Caki2 (cell line): ENCODE measurements at places on chromosomes 5 and 9. TPM values are rescaled to one million over a fixed set of nuclear protein-coding genes. Genes with fewer than 3 reads are reported as not detected.

The ZNF366 gene
- not detected in 2 replicates for total RNA-seq

GRCh38 chr9:34126207-34127034 lies at the start of gene DCAF12:
Gene DCAF12, minus strand, starts transcription at chr9:34126698. Its CDS starts 267 bp downstream, at chr9:34126431.
- DNase-seq: peak; percentile 86

DNA sequence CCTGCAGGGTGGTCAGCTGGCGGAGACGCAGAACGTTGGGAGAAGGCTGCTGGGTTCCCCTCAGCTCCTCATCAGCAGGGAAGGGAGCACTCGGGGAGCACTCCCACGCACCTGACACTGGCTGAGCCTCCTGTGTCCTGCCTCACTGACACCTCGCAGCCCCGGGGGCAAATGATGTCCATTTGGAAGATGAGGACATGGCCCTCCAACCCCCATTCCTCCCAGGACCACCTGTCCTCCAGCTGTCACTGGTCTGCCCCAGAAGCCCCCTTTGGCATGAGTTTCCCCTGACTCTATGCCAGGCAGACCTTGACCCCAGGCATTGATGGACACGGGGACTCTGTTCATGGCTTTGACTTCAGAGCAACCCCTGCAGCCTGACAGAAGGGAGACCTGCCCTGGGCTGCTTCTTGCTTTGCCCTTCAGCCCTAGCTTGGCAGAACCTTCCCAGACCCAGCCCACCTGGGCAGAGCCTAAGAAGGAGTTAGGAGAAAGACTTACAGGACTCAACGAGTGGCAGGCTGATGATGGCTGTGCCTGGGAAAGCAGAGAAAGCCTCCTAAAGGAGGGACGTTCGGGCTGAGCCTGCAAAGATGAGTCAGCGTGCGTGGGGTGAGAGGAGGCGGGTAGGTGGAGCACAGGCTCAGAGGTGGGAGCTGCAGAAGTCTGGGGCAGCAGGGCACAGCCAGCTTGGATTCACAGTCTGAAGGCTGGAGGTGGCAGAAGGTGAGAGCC lies 90.6 kb downstream of the LMX1B start:
- peak; percentile 69 for DNase-seq

The ANKRD18B gene
- total RNA-seq: 0.58 and 3.5 TPM in 2 replicates

The WNK2 gene
- total RNA-seq: 0.14 TPM in 1 of 2 replicates, not detected in the other

DNA sequence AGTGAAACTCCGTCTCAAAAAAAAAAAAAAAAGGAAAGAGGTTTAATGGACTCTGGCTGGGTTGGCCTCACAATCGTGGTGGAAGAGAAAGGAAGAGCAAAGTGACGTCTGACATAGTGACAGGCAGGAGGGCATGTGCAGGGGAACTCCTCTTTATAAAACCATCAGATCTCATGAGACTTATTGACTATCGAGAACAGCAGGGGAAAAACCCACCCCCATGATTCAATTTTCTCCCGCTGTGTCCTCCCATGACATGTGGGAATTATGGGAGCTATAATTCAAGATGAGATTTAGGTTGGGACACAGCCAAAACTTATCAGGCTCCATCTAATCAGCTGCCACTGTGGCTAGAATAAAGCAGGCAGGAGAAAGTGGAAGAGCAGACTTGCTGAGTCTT lies 610.4 kb upstream of the NUDT12 start:
- no peak for DNase-seq

DNA sequence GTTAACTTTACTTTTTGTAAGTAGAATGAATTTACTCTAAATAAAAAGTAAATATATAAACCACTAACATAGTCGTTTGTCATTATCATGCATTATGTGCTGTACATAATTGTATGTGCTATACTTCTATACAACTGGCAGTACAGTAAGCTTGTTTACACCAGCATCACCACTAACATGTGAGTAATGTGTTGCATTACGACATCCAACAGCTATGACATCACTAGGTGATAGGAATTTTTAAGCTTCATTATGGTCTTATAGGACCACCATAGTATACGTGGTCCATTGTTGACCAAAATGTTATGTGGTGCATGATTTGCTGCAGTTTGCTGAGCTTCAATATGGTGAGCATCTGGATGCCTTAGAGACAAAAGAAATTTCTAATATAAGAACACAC lies 819.1 kb upstream of the GRAMD2B start:
- no peak for DNase-seq

The C5orf46 gene
- total RNA-seq: not detected in 2 replicates

The TRIM14 gene
- total RNA-seq: 5.7 and 14.6 TPM in 2 replicates

The LECT2 gene
- total RNA-seq: not detected in 2 replicates

- peak; percentile 30 for DNase-seq
These were observed 57.4 kb downstream of the CFAP95 start for GRCh38 chr9:69877852-69878514.

GRCh38 chr5:1762883-1763547 lies 36.6 kb downstream of the MRPL36 start:
- no peak for DNase-seq

- no peak for DNase-seq
These were observed 1187.8 kb downstream of the CDH9 start for GRCh38 chr5:25850581-25850980.

GRCh38 chr9:18921366-18922075 lies 111.5 kb downstream of the SAXO1 start:
- no peak for DNase-seq

GRCh38 chr9:128106181-128106939 lies 21.2 kb downstream of the PTGES2 start:
- DNase-seq: no peak

The QSOX2 gene
- 16.4 and 39.3 TPM in 2 replicates for total RNA-seq

DNA sequence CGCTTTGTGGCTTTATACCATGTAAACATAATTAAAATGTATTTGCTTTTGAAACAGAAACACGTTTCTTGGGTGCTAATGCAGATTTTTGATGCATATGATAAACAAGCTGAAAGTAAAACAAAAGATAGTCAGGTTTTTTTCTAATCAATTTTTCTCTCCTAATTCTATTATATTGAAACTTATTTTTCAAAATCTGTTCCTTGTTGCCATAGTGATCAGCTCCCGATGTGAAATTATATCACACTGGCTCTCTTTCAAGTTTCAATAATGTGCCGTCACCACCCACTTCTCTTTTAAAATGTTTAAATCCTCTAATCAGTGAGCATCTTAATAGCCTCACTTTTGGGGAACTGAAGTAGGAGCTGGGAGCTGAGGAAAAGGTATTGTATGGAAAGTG lies 36.4 kb upstream of the DAPK1 start:
- no peak for DNase-seq

DNA sequence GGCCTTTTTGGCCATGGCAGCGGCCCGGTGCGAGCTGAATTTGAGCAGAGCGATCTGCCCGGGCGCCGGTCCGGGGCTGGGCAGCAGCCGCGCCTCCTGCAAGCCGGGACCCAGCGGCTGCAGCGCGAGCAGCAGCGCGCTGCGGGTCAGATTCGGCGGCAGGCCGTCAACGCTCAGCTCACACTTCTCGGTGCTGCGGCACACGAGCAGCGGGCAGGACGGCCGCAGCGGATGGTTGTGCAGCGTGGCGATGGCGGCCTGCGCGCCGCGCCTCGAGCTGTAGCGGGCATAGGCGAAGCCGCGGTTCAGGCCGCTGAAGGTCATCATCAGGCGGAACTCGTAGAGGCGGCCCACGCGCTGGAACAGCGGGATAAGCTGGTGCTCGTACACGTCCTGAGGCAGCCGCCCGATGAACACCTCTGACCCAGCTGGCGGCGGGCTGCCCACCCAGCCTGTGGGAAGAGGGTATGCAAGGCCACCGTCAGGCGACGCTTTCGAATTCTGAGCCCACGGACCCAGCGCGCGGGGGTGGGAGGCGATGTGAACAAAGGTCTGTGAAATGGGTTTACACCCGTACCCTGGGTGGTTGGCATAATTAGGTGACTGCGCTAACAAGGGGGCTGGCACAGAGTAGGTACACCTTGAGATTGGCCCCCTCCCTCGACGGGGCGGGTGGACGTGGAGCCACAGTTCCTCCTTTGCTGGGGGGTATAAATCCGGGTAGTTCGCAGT lies 755 bp downstream of the DND1 start:
- DNase-seq: no peak

DNA sequence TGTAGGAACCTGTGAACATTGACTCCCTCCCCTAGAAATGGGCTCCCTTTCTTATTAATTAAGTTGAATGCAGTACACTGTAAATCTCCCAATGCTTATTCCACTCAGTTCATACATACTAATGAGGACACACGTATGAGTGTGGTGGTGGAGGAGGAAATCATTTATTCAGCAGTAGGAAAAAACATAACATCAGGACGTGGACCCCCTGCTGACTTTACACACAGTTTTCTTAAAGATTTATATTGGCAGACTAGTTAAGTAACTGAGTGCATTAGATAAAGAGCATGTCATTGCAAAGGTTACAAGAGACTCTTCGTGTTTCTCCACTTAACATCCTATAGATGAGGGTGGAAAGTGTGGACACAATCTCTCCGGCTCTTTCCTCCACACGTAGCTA lies 37.8 kb upstream of the SEMA6A start:
- DNase-seq: no peak

GRCh38 chr9:86903734-86904085 lies 43.6 kb downstream of the GAS1 start:
- no peak for DNase-seq

GRCh38 chr5:14078716-14079115 lies 64.4 kb upstream of the TRIO start:
- DNase-seq: no peak

DNA sequence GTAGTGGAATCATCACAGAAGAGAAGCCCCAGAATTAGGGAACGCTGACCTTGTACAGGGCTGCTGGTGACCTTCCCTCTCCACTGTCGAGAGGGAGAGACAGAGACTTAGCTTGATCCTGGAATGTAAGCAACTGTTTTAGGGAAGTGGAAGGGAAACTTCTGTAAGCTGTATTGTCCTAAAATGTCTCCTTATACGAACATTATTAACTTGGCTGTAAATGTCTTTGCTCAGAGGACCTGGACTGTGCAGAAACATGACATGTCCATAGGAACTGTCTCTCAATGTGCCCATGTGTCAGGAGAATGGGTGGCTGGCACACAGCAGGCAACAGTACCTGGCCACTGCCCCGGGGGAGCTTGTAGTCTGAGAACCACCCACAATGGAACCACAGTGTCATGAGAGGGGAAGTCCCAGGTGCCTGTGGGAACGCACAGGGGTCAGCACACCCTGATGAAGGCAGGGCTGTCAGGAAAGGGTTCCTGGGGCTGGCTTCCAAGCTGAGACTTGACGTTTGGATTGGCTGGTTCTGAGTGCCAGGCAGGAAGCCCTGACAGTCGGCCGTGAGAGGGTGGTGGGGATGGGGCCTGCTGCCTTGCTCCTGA lies 34.0 kb downstream of the DAP start:
- DNase-seq: no peak

GRCh38 chr5:143496943-143497342 lies 93.5 kb upstream of the NR3C1 start:
- DNase-seq: no peak

- DNase-seq: peak; percentile 81
These were observed 2.6 kb upstream of the NFIL3 start for GRCh38 chr9:91426123-91426745.
